ENCODE measurements at places on chromosomes 1 and 21. TPM values are rescaled to one million over a fixed set of nuclear protein-coding genes. Genes with fewer than 3 reads are reported as not detected.

The DIRAS3 gene
- not detected for total RNA-seq

DNA sequence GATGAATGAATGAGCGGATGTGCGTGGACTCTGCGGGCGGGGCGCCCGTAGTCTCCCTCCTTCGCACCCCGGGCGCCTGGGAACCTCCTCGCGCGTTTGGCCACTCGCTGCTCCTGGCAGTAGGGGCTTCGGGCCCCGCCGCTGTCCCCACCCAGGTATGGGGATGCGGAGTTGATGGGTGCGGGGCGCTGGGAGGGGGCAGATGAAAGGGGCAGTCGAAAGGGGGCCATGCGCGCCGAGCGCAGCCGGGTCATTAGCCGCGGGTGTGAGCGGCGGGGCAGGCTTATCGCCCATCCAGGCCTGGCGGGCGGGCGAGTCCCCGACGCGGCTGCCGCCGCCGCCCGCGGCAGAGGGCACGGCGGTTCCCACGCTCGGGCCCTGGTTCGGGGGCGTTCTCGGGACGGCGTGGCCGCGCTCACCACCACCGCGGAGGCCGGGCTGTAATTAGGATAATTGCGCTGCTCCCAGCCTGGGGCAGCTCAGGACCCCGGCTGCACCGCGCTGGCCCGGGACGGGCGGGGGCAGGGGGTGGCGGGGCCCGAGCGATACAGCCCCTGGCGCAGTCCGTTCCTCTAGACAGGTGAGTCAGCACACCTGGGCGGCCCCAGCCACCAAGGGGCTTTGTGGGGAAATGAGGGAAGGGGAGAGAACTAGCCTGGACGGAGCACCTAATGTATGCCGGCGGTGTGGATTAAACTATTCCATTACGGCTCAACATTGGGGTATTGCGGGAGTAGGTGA, 22.1 kb upstream of the CITED4 start:
- H3K4me1 ChIP-seq: peaks cover 5% of the 10 kb centered on the region
- no peak for DNase-seq
- H3K36me3 ChIP-seq: peaks cover 1% of the 10 kb centered on the region
- peaks cover 49% of the 10 kb centered on the region for H3K27me3 ChIP-seq

The MYBPH gene
- total RNA-seq: not detected

- peak overlapping the region; percentile 30 for H3K27ac ChIP-seq
- H3K36me3 ChIP-seq: peaks cover 58% of the 10 kb centered on the region
- DNase-seq: no peak
- no peaks in the 10 kb centered on the region for H3K27me3 ChIP-seq
- no peak overlapping the region for H3K4me3 ChIP-seq
- H3K4me1 ChIP-seq: peaks cover 1% of the 10 kb centered on the region
These were observed 12.0 kb downstream of the SETD4 start for GRCh38 chr21:36048357-36048756.

DNA sequence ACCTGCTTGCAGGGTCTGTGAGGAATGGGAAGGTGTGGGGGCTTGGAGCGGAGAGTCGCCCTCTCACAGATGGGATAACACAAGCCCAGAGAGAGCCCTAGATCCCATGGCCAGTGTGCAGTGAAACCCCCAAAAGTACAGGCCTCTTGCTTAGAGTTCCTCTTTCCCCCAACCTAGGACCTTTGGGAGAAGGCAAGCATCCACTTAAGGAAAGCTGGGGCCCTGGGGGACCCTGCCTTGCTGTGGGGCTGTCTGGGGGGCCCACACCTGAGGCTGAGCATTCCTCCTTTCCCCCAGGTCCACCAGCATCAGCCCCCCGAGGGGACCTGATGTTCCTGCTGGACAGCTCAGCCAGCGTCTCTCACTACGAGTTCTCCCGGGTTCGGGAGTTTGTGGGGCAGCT, 1.1 kb downstream of the VWA1 start:
- peak overlapping the region; percentile 52 for H3K4me3 ChIP-seq
- no peak for DNase-seq
- H3K27me3 ChIP-seq: peaks cover 8% of the 10 kb centered on the region
- no peak overlapping the region for H3K27ac ChIP-seq
- peaks cover 12% of the 10 kb centered on the region for H3K4me1 ChIP-seq
- H3K36me3 ChIP-seq: no peaks in the 10 kb centered on the region

DNA sequence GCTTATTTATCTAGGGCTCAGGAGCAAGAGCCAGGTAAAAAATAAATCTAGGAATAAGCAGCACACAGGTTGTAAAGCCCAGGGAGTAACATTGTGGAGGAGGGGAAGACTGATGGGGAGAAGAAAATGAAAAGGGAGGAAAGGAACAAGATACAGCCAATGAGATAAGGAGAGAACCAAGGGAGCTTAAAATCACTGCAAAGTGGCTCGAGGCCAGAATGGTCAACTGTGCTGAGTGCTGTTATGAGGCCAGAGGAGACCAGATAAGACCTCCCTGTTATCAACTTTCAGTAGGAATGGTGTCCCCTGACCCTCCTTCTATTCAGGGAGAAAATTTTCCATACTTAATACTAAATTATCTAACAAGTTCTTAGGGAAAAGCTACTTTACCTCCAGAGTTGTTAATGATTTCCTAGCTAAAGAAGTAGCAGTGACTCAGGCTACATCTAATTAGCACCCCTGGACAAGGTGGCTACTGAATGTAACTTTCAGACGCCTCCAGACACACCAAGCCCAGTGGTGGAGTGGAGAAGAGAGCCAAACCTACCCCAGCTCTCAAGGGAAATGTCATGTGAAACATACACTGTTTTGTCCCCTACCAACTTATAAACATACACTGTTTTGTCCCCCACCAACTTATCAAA, 25.5 kb downstream of the ENAH start:
- H3K4me3 ChIP-seq: no peak overlapping the region
- no peak overlapping the region for H3K27ac ChIP-seq
- H3K4me1 ChIP-seq: no peaks in the 10 kb centered on the region
- no peaks in the 10 kb centered on the region for H3K36me3 ChIP-seq
- DNase-seq: no peak

- H3K4me1 ChIP-seq: peaks cover 24% of the 10 kb centered on the region
- no peak overlapping the region for H3K27ac ChIP-seq
- peaks cover 3% of the 10 kb centered on the region for H3K27me3 ChIP-seq
- H3K36me3 ChIP-seq: no peaks in the 10 kb centered on the region
These were observed 12.6 kb upstream of the MEF2D start for GRCh38 chr1:156513185-156513584.
